CD4-positive, CD25-positive, alpha-beta regulatory T cell (primary cell): ENCODE measurements at places on chromosomes 4 and X.

GRCh38 chr4:71830-72229 is 18.7 kb downstream of the ZNF595 start:
- no peak for DNase-seq

GRCh38 chr4:14131335-14131734 is 503.8 kb upstream of the BOD1L1 start:
- DNase-seq = no peak

DNA sequence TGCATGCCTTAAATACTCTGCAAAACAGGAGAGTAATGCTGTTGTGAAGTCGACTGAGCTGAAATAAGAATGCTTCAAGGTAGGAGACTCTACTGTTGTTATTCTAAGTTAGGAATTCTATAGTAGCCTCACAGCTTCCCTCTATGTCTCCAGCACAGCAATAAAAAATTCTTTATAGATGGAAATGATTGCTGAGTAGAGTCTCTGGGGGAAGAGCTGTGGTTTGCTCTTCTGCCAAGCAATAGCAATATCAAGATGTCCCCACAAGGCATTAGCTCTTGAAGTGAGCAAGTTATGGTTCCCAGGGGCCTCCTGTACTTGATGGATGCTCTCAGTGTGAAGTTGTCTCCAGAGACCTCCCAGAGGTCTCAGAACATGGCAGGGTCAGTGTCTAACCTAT is 880.6 kb upstream of the FRG1 start:
- no peak for DNase-seq

GRCh38 chr4:72496119-72496518 is 72.9 kb downstream of the ADAMTS3 start:
- no peak for DNase-seq

- DNase-seq = no peak
Measured at GRCh38 chr4:106694232-106694631, 325.7 kb upstream of the GIMD1 start.

GRCh38 chr4:128357286-128357685 is 69.7 kb upstream of the PGRMC2 start:
- DNase-seq = no peak

GRCh38 chr4:80322716-80323115 is 12.8 kb upstream of the CFAP299 start:
- DNase-seq = no peak

DNA sequence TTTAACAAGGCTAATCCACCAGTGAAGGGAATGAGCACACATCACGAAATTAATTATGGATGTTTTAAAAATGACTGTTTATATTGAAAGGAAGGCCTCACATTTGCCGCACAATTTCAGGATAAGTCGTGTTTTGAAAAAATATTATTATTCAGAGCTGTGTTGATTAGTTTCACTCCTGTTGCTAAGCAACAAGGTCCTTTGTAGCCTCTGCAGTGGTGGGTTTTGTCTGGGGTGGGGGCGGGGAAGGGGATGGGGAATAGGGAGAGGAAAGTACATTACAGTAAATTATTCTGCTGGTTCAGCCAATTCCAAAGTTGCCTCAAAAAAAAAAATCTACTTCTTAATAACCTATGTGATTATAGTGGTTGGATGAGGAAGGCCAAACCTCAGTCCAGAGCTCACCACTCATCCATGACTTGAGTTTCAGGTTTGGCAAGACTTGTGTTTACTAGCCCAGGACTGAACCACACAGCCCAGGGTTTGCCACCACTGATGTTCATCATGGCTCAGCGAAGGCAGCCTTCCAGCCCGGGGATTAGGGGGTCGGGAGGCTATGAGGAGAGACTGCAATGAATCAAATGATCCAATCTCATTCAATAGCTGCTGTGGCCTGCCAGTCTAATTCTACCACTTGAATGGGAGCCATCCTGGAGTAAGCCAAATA is 162.5 kb upstream of the ATP6AP2 start:
- DNase-seq = no peak

- DNase-seq = no peak
Measured at GRCh38 chr4:76120199-76120598, 28.0 kb downstream of the NUP54 start.

- no peak for DNase-seq
Measured at GRCh38 chrX:127025013-127025412, 205.5 kb downstream of the PRR32 start.

- no peak for DNase-seq
Measured at GRCh38 chr4:173801876-173802661, 272.0 kb upstream of the HAND2 start.

- DNase-seq = no peak
Measured at GRCh38 chr4:34718576-34719245, 1525.6 kb downstream of the ARAP2 start.

DNA sequence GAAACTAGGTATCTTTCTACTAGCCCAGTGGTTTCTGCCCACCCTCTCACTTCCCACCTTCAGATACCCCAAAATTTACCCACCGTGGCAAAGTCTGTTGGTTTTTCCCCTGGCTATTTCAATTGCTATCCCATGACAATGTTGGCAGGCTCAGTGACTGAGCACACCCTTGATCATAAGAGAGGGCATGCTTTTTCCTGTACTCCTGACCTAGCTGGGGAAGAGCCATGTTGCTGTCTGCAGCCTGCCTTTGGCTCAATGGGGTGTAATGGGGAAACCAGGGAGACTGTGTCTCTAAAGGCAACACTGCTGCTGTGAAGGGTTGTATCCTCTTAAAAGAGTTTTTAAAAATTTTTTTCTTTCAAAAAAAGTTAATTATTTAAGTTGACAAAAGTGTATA is 90.4 kb upstream of the CITED1 start:
- DNase-seq = no peak

DNA sequence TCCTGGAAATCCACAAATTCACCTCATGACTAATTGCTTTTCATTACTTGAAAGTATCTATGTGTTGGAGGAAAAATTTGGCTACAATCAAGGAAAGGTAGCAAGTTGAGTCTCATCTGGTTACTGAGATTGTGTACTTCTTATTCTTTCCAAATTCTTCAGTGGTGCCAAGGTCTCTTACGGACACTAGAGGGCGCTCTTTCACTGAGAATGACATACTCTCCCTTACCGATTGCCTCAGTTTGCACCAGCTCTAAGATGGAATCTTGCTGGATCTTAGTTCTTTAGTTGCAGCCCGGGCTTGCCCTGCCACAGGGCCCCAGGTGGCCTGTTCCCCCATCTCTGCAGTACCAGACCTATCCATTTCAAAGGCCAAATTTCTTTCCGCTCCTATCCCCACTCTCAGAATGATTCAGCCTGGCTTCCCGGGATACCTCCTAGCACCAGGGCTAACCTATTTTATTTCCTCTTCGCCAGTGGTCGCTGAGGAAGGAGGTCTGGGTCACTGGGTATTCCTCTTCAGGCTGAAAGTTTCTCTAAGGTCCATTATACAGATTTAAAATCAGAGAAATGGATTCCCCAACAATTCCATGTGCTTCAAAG is 24.6 kb upstream of the GPR50 start:
- peak; percentile 62 for DNase-seq

DNA sequence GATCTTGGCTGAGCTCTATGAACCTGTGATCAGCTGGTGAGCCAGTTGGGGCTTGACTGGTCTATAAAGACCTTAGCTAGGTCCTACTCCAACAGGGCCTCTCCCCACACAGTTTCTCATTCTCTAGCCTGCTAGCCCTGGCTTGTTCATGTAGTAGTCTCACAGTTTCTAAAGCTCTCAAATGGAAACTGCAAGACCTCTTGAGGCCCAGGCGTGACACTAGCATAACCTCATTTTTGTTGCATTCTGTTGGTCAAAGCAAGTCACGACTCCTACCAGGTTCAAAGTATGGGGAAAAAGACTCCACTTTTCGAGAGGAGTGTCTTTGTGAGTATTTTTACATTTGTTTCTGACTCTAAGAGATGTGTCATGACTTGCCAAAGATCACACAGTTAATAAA is 50.9 kb downstream of the CEP44 start:
- no peak for DNase-seq

GRCh38 chr4:153465140-153465539 is 1.0 kb upstream of the TMEM131L start:
- DNase-seq = no peak

DNA sequence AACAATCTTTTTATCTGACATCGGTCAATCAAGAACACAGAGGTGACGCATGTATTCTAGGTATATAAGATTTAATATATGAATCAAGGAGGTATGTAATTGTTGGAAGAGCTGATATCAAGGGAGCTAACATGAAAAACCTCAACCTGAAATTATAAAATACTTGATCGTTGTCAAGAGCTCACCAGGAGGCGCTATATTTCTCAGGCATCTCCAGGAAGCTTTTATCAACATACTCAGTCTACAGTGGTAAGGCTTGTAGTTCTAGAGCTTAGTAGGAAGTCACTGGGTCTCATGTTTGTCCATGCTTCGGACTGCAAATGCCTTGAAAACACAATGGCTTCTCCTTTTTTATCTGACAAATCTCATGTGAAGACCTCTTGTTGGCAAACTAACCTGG is 156.1 kb downstream of the GRXCR1 start:
- DNase-seq = no peak

GRCh38 chr4:138414202-138414601 is 172.1 kb upstream of the SLC7A11 start:
- no peak for DNase-seq

DNA sequence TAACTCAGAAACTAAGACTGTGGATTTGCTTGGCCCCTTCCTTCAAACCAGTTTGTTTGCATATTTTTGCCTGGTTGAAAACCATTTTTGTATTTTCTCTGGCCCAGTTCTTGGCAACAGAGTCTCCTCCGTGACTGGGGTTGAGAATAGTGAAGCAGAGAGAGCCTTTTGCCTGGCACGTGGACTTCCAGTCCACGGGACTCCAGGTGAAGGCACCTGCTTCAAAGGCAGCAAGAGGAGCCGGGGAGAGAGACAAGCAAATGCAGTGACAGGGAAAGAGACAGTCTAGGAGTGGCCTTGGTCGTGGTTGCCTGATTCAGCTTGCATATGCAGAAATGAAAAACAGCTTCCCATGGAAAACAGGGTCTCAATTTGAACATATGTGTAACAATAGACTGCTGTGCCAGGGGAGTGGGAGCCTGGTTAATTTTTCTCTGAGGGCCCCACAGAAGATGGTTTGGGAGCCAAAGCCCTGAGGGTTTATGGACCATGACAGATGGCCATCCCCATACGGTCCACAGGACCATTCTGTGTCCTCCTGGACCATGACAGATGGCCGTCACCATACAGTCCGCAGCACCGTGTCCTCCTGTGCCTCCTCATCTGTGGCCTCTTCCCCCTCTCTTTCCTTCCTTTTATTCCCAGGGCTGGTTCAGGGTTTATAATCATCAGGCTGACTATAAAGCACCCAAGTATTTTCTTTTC is 272.2 kb upstream of the RASGEF1B start:
- DNase-seq = no peak

DNA sequence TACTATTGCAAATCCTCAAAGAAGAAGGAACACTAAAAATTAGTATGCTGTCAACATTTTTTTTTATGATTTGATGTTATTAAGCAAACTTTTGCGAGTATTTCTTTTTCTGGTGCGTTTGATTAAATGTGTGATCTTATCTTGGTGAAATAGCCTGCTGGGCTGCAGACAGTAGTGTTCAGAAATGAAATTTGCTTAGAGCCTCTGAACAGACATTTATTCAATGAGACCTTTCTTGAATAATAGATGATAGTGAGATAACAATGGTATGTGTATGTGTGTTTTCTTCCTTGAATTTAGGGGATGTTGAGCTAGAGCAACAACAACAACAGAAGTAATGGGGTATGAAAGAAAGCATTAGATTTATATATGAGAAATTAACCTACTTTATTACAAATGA is 12.7 kb downstream of the ADGRL3 start:
- DNase-seq = no peak

DNA sequence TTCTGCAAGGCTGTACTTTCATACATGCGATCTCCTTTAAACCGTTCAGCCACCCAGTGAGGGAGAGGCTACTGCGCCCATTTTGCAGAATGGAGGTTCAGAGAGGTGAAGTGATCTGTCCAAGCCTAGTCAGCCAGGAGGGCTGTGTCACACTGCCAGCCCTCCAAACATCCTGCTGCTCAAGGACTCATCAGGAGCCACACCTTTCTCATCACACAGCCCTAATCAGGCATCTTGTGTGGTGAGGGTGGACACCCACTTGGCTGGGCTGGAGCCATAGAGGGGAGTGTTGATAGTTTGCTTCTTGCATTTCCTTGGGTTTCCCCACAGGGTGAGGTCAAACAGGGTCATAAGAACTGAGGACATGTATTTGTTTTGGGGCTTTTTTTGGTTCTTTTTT is 5.4 kb upstream of the CXCR3 start:
- DNase-seq = no peak

DNA sequence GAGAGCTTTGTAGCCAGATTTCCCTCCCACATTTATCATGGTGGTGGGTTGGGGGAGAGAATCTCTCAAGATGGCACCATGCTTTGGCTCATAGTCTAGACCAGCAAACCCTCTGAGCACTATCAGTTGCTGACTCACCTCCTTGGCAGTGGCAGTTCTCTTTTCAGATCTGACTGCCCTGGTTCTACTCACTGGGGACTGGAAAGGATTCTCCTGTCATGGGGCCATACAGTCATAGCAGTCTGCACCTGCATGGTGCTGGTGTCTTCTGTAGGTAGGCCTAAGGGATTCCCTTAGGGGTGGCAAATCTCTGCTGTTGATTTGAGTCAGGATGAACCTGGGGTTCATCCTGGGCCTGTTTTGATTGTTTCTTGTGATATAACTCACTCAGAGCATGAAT is 2.6 kb downstream of the TEX13B start:
- DNase-seq = no peak

DNA sequence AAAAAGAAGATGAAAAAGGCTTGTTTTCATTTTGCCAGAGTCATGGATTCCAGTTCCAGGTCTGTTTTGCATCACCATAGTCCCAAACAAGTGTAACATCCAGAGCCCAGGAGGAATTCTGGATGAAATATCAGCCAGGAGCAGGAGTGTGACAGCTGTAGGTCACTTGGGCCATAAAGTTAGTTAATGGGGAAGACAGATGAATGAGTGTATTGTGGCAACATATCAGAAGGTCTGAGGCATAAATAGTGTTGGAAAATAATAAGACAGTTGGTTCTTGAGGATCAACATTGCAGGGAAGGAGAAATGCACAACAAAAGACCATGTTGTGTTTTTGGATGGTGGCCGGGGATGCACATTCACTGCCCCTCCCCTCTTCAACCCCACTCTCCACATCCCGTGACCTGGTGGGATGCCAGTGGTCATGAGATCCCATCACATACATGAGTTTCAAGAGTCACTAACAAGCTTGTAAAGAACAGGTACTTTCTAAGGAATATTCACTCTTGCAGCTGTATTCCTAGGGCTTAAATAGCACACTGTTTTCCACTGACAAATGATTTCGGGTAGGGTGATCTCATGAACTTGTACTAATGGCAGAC is 83.1 kb upstream of the IGFBP7 start:
- DNase-seq = no peak

DNA sequence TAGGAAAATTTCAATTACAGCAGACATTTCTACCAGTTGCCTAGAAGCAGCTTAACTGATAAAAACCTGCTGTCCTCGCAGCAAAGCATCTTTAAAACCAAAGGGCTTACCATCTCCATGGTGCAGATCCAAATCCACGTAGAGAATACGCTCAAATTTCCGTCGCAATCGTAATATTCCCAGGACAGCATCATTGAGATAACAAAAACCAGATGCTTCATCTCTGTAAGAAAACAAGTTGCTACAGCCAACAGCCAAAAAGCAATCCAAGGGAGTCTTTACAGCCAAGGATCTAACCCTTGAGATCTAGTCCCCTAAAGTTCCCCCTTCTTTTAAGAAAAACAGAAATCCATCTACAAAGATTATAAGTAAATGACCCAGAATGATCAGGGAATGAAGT is 77.6 kb downstream of the HDAC8 start:
- DNase-seq = no peak
